ENCODE measurements at places on chromosomes 5 and 9.

DNA sequence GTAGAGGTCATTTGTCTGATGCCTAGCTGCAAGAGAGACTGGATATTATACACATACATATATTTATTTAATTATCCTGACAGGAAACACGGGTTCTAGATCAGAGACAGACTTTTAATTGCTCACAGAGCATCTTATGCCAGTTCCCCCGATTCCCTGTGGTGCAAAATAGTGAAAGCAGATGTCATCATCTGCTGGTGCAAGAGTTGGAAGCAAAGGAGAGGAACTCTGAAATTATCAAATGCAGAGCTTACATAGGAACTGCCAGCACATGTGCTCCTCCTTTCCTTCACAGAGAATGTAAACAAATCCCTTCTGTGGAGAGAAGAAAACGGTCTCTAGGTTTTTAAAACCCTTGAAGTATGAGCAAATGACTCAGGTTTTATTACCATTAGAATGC is 69.3 kb downstream of the DTWD2 start:
- DNase-seq = peak; percentile 4

- no peak for DNase-seq
These were observed 380.1 kb upstream of the TUSC1 start for GRCh38 chr9:26058111-26058895.

GRCh38 chr9:123756484-123757106 is 173.3 kb downstream of the DENND1A start:
- no peak for DNase-seq

- DNase-seq = peak; percentile 63
These were observed 297.0 kb upstream of the ACTBL2 start for GRCh38 chr5:57779383-57780223.

DNA sequence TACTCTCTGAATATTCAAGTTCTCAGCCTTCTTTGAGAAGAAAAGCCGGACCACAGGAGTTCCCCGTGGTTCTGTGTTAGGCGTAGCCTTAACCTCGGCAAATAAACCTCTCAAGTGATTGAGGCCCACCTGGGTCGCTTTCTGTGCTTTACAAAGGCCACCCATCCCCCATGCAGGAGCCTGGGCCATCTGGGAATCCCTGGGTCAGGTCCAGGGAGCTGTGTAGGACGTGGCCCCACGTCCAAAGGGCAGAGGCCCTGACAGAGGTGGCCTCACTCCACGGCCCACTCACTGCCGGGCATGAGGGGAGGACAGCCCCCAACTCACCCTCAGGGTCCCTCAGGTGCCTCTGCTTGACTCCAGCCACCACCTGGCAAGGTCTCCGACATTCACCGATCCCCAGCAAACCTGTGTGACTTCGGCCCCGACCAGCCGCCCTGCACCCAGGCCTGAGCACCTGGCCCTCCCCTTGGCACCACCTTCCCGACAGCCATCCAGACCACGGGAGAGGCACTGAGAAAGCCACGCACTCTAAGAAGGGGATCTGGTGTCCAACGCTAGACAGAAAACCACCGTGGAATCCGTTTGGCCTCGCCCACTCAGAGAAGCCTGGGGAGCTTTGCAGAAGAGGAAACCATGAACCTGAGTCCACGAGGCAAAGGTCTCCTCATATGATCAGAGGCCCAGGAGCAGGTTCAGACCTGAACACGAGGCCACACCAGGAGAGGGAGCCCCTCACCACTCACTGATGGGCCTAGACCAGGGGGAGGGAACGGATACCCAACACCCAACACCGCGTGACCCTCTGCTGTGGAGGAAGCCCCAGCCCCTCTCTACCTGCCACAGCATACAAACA is 4.5 kb downstream of the SLC12A7 start:
- no peak for DNase-seq

DNA sequence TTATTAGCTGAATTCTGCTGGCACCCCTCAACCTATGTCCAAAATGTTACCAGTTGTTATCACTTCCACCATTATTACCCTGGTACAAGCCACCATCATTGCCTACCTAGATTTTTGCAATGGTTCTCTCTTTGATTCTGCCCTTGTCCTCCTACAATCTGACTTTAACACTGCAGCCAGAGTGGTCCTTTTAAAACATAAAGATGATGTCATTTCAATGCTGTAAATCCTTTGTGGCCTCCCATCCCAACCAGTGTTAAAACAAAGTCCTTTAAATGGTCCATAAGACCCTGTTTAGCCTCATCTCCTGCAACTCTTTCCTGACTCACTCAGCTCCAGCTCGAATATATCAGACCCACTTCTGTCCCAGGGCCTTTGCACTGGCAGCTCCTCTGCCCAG is 54.9 kb upstream of the FSTL4 start:
- no peak for DNase-seq

- no peak for DNase-seq
These were observed 28.5 kb downstream of the HRH2 start for GRCh38 chr5:175686396-175686795.

DNA sequence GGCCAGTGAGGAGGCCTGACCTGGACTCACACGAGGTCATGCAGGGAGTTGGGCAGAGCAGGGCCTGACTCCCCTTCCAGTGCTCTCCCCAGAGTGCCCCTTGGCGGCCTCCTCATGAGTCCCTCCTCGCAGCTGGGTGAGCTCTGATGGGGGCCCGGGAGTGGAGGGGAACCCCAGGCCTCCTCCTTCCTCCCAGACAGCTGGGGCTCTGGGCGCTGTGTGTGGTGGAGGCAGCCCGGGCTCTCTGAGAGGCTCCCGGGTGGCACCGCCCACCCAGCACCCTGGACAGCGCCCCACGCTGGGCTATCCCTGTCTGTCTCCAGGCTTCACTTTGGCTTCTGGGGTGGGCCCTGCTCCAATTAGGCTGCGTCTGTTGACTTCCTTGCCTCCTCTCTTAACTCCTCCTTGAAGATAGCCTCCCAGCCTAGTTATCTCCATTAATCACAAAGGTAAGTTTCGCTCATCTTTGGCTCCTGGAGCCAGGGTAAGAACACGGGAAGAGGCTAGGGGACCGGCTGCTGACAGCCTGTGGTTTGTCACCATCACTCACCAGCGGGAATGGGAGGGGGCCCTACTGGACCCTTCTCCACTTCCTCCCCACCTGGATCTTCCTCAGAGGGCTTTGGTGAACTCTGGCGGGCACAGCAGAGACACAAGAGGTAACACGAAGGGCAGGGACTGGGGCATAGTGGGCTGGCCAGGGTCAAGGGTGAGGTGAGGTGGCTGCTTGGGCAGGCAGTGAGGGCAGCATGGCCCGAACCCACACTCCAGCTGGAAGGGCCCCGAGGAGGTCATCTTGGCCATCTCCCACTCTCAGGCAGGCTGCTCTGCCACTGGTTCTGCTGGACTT is 13.1 kb downstream of the PSD2 start:
- DNase-seq = no peak

GRCh38 chr9:109064963-109065702 is 51.8 kb upstream of the CTNNAL1 start:
- no peak for DNase-seq

GRCh38 chr5:76870046-76870445 is 20.2 kb downstream of the S100Z start:
- DNase-seq = no peak

GRCh38 chr9:76866689-76867088 is 39.2 kb downstream of the PRUNE2 start:
- DNase-seq = peak; percentile 66

- no peak for DNase-seq
These were observed 112.2 kb downstream of the ACTBL2 start for GRCh38 chr5:57370376-57370775.

GRCh38 chr5:9455826-9456434 is 89.9 kb downstream of the SEMA5A start:
- no peak for DNase-seq
